NCI-H1436 (cell line): ENCODE measurements at places on chromosomes 12 and 14.

- DNase-seq = no peak
These were observed 307.2 kb downstream of the CACNA1C start for GRCh38 chr12:2359725-2360629.

GRCh38 chr12:82873951-82874350 is 187.2 kb downstream of the TMTC2 start:
- DNase-seq = no peak

DNA sequence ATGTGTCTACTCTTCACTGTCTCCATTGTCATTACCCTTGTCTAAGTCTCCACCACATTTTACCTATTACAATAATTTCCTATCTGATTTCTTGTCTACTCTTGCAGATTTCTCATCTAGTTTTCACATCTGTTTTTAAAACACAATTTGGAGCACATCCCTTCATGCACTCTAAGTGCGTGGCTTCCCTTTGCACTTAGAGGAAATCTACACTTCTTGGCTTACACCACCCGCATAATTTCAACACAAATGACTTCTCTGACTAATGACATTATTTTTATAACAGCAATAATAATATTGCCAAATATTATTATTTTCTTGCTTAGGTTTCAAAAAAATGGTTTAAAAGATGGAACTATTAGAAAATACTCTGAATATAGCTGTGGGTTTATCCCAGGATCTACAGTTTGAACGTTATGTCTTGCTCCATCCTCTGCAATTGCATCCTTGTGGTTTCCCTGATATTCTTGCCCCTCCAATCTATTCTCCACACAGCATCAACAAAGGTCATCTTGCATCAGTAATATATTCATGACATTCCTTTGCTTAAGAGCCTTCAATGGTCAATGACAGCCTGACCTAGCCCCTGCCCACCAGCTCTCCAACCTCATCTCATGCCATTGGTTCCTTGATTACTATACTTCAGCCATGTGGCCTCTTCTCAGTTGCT is 153.7 kb downstream of the SLC25A21 start:
- DNase-seq = no peak

GRCh38 chr12:125111403-125111802 is 46.2 kb downstream of the AACS start:
- DNase-seq = no peak

DNA sequence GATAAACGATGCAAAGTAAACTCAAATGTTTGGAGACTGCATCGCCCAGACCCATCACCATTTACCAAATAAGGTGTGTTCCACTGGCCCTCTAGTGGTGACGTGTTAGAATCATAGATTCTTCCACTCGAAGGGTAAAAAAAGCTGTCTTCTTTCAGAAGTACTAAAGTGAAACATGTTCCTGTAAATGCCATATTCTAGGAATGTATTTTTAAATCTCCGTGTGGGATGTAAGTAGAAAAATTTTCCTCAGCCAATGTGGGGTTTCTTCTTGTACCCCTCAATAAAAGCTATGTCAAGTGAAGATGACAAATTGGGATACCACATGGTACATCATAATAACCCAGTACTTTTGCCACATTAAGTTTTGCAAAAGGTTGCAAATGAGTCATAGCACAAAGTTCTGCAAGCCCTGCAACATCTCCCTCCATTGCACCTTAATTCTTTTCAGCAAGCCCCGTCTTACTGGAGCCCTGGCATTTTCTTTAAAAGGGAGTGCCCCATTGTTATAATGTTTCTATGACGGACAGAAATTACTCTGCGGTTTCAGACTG is 100.8 kb downstream of the CCER1 start:
- peak; percentile 4 for DNase-seq

DNA sequence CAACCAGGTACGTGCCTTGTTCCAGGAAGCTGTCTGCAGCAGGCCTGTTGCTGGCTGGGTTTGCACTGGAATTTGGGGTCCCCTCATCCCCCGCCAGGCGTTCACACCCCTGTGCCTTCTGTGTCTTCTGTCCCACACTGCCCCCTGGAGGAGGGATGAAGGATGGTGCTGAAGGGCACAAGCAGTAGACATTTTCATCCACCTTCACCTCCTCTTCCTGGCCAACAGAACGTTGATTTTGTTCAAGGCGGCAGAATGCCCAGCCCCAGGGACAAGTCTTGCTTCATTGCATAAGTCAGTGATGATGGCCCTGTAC is 122.1 kb downstream of the CALM1 start:
- DNase-seq = no peak

DNA sequence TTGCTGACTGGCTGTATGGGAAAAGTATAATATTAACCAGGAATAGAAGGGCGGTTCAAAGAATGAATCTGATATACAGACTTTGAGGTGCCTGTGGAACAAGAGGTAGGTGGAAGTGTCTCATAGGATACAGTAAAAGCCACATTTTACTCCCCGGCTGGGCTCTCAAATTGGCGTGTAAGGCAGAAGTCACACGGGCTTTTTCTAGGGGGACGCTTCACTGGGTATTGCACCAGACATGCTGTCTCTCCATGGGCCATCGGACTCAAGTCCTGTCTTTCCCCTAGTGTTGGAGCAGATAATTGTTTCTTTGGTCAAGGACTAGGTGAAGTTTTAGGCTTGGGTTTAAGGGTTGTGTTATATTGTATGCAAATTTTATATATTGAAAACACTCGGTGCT is 9.1 kb downstream of the TMCC3 start:
- DNase-seq = no peak

- no peak for DNase-seq
These were observed 316.4 kb downstream of the ZFP36L1 start for GRCh38 chr14:68476212-68477109.

DNA sequence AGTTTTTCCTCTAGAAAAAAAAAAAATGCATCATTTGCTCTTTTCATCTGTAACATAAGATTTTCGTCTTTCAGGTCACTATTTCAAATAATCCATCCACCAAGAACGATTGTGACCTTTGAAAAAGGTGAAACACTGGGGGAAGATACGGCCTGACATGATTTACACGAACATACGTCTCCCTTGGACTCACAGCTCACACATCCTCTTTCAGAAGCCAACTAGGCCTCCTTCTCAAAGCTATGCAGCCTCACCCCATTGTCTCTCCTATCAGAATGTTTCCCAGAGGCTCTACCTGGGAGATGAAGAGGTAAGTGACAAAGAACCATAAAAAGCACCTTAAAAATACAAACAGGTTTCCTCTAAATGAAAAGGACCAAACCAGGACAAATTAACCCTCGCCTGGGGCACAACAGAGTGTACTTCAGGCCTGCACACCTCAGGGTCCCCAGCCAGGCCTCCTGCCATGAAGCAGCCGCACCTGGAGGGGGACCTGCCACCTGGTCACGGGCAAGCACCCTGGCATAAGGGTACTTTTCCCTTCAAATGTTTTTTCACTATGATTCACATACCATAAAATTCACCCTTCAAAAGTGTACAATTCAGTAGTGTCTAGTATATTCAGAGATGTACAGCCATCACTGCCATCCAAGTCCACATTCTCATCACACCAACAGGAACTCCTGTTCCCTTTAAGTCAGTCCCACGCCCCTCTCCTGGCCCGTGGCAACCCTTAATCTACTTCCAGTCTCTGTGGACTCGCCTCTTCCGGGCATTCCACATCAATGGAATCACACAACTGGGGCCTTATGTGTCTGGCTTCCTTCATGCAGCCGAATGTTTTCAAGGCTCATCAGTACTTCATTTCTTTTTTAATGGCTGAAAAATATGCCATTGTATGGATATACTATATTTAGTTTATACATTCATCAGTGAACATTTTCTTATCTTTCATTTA is 5.4 kb downstream of the SLC15A4 start:
- DNase-seq = no peak

GRCh38 chr12:115451780-115452736 is 768.1 kb upstream of the TBX3 start:
- peak; percentile 81 for DNase-seq

GRCh38 chr12:90023207-90023900 is 314.7 kb upstream of the ATP2B1 start:
- DNase-seq = no peak

- peak; percentile 51 for DNase-seq
These were observed 48.4 kb upstream of the FOS start for GRCh38 chr14:75230140-75230792.

DNA sequence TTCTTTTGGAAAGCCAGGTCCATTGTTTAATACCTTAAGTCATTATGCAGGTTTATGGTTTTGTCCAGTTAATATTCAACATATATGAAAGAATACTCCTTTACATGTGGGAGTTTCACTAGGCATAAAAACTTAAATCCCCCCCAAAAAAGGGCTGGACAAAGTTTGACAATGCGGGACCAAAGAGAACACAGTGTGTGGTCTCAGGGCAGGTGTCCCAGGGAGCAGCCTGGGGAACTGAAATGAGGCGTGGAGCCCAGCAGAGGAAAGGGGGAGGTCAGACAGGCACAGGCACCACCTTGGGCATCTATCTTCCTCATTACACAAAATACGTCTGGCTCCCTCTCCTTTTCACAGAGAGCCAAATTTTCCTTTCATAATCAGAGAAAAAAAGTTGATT is 22.5 kb downstream of the PKP2 start:
- no peak for DNase-seq

DNA sequence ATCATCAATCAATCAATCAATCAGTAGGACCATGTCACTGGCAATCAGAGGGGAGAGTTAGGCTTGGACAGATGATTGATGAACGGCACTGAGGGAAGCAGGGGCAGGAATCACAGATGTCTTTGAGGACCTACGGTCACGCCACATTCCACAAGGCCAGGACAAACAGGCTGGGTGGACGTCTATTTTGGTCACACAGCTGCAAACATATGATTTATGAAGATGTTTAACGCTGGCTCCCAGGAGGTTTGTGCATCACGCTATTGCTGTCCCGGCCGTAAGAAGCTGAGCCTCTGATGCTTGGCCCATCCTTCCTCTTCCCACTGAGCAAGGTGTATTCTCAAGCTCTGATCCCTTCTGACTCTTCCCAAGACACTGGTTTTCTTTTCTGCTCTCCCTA is 160.8 kb downstream of the FOXN3 start:
- DNase-seq = no peak

DNA sequence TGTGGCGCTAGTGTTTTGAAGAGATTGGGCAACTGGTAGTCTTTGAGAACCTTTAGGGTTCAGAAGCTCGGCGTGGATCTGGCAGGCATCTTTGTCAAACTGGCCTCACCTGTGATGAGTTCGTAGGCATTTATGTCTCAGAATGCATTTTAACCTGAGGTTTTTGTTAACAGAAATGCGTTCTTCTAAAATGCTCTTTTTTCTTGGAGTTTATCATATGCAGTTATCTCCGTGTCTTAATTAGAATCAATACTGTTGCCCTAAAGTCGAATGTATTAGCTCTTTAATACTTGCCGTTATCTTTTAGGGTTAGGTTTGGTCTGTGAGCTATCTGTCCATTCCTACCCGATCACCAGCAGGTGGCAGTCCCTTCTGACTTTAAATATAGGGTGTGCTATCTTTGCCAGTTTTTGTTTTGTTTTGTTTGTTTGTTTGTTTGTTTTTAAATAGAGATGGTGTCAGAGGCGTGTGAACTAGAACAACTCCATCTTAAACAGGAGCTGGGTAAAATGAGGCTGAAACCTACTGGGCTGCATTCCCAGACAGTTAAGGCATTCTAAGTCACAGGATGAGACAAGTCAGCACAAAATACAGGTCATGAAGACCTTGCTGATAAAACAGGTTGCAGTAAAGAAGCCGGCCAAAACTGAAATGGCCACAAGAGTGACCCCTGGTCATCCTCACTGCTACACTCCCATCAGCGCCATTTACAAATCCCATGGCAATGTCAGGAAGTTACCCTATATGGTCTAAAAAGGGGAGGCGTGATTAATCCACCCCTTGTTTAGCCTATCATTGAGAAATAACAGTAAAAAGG is 1.4 kb downstream of the ATF1 start:
- peak; percentile 1 for DNase-seq

- peak; percentile 51 for DNase-seq
These were observed 91.6 kb downstream of the LRRC74A start for GRCh38 chr14:76917745-76918255.

- no peak for DNase-seq
These were observed 1.3 kb downstream of the RASSF3 start for GRCh38 chr12:64611341-64612284.

GRCh38 chr12:93679308-93679925 is 2.2 kb downstream of the CRADD start:
- no peak for DNase-seq

DNA sequence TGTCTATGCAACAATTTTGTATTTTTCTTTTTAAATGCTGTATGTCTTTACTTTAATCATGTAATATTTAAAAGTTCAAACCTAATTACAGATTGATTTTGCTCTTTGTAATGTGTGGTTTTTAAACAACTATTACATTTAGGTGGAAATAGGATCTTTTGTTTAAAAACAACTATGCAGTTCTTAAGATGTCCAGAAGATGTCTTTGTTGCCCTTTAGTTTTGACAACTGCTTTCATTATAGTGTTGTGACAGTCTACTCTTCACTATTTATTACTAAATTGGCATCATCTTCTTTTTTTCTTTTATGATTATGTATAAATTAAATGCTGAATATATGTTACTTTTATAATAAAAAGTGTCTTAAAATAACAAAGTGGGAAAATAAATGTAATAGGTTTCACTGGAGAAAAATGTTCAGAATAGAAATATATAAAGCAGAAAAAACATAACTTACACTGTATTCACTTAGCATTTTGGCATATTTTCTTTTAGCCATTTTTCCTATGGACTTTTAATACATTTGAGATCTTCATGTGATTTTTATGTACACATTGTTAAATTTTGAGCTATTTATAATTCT is 27.1 kb upstream of the PCNX4 start:
- no peak for DNase-seq

DNA sequence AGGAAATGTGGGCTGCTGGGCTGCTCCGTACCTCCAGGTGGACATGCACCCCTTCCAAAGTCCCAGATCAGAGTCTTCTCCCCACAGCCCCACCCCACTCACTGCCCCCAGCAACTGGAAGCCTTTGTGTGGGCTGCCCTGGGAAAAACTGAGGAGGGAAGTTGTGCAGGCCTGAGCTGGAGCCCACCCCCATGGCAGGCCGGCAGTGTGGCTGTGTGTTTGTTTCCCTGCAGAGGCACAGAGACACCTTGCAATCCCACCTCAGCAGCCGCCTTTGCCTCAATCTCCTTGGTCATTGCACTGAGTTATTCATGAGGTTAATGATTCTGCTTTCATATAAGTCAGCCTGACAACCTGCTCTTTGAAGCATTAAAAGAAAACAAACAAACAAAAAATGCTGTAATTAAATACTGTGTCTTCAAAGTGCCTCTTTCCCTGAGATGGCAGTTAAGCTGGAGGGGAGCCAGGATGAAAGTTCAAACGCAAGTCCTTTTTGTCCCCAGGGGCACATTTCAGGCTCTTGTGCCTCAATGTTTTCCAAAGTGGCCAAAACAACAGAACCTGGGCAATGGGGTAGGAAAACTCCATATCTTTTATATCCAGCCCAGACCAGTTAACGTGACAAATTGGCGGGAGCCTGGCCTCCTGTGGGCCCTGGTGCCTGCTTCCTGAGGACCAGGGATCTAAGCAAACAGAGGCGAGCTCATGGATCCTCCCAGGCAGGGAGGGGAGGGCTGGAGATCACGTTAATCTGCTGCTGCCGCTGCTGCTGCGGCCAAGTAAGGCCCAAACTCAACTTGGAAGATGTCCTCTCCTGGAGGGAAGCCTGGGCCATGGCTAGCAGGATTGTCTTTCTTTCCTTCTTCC is 51.9 kb upstream of the TSPAN11 start:
- DNase-seq = peak; percentile 36
